Pons (tissue), 1 donor: ENCODE measurements at places on chromosomes 11 and 22.

DNA sequence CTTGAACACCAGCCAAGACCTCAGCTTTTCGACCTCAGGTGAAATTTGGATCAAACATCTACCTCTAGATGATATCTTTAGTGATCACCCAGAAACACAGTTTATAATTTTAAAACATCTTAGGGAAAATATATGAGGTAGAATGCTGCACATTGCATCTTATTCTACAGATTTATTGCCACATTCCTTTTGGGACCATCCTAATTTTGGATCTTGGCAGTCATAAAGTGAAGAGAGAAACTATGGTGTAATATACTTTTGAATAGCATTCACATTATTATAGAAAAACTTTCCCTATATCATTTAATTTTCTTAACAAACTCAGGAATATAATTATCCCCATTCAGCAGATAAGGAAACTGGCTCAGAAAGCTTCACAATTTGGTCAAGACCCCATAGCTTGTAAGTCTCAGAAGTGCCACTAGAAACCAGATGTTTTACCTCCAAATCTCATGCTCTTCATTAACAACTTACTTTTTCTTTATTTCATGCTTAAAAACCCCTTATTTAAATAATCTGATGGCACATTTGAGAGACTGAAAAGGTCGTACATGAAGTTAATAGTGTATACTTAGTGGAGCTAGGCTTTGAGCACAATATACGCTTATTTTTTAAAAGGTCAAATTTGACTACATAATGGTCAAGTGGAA, 199.2 kb upstream of the CTSC start:
- no peak for DNase-seq

DNA sequence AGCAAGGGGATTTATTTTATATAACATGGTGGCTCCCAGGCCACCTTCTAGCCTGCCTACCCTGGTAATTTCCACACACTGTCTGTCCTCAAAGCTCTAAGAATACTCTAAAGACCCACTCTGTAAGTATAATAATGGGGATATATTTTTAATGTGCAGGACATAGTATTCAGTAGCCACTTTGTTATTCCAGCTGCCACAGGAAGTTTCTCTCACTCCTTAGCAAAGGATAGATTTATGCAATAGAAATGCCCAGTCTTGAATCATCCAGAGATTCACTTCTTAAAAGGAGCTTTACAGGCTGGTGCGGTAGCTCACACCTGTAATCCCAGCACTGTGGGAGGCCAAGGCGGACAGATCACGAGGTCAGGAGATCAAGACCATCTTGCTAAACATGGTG, 68.4 kb upstream of the LDLRAD3 start:
- no peak for DNase-seq

DNA sequence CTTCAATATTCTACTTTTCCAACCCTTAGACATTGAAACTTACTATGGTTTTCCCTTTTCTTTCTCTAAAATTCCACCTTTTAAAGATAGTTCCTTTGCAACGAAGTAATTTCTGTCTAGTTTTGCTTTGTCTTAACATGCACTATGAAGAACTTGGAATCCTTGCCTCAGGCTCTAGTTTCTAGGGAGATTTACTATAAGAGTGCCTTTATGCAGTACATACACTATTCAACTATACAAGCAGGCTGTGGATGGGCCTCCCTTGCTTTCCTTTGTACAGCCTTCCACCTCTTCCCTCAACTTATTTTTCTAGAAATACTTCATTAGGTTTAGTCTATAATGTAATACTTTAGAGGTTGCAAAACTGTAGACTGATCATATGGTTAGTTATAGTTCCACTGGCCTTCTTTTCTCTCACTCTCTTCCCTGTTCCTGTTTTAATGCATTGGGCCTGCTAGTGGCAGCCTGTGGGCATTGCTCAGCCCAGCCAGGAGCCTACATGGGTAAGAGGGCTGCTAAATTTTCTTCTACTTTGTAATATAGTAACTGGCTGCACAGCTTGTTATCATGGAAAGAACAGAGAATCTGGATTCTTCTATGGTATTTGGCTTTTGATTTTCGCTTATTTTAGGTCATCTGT, 100.2 kb downstream of the C11orf87 start:
- DNase-seq: no peak

- no peak for DNase-seq
Measured at GRCh38 chr11:43135966-43136534, 175.7 kb upstream of the API5 start.

DNA sequence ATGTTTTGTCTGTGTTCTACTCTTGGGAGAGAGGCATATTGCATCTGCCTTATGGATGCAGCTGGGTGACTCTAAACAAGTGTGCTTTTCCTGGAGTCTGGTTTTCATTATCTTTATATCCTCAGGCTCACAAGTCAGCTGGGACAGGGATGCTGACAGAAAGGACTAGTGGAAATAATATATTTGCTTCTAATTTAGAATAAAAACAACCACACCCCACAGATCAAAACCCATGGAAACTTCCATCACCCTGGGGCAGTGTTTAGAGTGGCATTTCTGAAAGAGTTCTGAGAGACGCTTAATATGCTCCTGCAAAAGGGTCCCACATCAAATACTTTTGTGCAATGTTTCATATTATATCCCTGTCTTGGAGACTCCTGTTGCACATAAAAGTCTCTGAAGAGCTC, 20.8 kb downstream of the KCNE3 start:
- DNase-seq: no peak

- DNase-seq: no peak
Measured at GRCh38 chr22:27512283-27512761, 289.2 kb downstream of the MN1 start.

- no peak for DNase-seq
Measured at GRCh38 chr11:113528982-113529381, 53.8 kb upstream of the DRD2 start.

- DNase-seq: no peak
Measured at GRCh38 chr11:32643526-32643925, 59.9 kb downstream of the EIF3M start.

GRCh38 chr11:9448576-9449352, 12.0 kb upstream of the ZNF143 start:
- DNase-seq: no peak

DNA sequence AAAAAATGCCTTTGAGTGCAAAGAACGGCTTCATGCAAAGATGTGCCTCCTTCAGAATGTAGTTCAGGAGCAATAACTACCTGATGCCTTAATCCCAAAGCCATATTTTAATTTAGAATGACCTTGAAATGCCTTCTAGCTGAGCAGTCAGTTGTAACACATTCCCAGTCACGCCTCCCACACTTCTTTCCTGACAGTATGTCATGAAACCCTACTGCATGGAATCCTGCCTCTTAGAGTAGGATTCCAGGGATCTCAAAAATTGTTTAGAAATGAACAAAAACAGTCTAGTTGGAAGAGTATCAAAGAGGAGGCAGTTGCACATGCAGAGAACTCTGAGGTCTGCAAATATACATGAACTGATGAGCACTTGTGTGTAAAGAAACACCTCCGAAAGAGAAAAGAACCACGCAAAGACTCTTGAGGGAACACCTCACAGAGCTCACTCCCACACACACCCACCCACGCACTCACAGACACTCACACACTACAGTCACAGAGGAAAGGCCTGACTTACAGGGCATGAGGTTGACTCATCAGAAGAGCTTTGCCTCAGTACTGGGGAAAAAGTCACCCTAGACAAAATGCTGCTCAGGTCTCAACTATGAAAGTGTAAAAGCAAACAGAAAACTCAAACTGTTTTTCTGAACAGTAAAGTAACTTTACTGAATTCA, 77.4 kb downstream of the GGTLC2 start:
- no peak for DNase-seq

DNA sequence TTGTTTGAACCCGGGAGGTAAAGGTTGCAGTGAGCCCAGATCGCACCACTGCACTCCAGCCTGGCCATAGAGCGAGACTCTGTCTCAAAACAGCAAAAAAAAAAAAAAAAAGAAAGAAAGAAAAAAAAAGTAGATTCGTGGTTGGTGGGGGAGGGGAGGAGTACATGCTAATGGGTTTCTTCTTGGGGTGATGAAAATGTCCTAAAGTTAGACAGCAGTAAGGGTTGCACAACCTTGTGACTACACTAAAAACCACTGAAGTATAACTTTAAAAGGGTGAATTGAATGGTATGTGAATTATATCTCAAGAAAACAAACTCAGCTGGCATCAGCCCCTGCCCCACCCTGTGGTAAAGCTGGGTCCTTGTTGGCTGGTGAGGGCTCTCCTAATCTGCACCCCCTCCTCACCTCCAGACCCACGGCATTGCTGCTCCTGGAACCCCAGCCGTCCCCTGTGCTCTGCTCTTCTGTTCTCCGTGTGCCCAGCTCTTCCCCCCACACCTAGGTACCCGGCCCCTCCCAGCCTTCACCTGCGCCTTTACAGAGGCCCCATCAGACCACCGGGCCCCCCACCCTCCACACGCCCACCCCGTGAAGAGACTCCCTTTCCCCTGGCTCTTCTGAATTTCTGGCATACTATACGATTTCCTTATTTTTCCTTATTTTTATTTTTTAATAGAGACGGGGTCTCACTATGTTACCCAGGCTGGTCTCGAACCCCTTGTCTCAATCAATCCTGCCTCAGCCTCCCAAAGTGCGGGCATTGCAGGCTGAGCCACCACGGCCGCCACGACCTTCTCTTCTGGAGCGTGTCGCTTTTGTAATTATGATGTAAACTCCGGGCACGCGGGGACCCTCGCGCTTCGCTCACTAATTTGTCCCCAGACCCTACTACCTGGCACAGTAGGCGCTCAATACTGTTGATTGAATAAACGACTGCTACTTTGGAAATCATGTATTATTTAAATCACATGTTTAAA, 924 bp upstream of the FADD start:
- no peak for DNase-seq

- peak; percentile 81 for DNase-seq
Measured at GRCh38 chr11:131064373-131064991, 148.2 kb upstream of the SNX19 start.

- DNase-seq: no peak
Measured at GRCh38 chr11:90717522-90717921, 494.7 kb upstream of the CHORDC1 start.

DNA sequence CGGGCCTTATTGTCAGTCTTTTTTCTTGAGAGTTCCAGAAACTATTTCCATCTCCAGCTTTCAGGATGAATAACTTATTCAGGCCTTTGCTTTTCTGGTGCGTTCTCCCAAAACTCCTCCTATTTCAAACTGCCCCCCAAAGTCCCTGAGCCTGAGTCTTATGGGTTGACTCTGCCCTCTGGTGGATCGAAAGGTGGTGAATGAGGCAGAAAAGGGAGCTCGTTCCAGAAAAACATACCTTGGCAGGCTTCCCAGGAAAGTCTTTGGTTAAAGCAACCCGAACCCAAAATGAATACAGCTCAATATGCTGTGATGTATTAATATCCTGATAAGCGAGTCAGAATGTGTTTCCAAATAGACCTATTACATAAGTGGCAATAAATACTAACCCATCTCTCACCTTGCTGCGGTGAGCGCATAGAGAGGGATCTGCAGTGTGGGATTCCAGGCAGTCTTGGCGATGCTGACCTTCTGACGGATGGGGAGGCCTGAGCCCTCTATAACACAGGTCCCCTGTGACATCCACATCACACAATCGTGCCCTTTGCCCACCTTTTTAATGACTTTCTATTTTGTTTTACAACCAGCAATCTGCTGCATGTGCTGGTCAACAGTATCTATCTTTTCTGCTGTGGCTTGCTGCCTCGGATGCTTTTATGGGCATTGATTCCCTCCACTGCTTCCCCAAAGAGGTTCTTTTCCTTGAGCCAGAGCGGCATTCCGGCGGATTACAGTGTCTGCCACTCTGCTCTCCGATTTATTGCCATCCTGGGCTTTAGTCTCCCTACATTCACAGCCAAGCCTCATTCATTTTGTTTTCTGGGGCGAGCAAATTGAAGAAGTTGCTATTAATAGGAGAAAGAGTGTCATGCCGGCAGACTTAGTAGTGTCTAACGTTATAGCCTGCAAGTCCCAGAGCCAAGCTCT, 756.8 kb downstream of the NTM start:
- peak; percentile 88 for DNase-seq

- no peak for DNase-seq
Measured at GRCh38 chr22:36369004-36369921, 18.5 kb downstream of the MYH9 start.

DNA sequence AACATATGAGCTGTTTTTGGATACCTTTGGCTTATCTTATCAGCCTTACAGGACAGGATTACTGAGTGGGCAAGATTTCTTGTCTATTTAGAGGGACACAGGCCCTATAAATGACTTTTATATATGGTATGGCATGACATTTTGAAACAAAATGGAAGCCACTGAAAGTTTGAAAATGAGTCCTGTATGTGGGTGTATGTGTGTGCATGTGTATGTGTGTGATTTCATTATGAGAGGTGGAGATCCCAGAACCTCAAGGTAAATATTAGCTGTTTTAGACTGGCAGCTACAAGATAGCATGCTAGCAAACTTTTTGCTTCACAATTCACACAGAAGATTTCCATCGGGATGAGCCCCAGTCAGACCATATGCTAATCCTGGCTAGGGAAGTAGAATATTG, 970.5 kb upstream of the CCDC90B start:
- no peak for DNase-seq
